ENCODE measurements at places on chromosomes 3 and 15.

GRCh38 chr15:38781196-38781595 lies 216.6 kb upstream of the RASGRP1 start:
- peak; percentile 53 for DNase-seq

DNA sequence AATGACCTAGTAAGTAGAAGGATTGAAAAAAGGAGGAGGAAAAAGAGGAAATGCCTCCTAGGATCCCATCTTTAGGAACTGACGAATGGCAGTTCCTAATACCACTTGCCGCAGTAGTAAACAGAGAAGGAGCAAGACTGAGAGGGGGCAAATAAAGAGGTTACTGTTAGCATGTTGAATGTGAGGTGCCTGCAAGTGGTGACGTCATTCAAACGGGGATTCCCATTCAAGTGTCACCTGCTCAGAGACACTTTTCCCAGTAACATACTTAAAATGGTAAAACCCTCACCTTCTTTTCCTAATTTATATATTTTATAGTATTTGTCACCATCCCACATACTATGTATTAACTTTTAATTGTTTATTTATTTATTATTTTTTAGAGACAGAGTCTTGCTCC lies 178.9 kb downstream of the IL5RA start:
- DNase-seq, result no peak

DNA sequence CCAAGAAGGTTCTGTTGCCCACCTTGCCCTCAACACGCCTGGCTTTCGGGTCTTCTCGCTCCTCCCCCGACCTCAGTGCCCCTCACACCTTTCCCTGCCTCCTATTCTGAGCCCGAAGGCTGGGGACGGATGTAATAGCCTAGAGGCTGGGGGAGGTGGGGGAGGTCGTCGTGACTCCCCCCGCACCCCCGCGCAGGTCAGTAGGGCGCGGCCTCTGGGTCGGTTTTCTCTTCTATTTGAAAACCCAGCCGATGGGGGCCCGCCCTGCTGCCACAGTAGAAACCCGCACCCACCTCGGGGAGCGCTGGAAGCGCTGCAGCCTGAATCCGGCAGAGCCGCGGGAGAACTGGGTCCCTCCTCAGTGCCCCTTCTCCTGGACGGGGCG lies 1.0 kb upstream of the RBPMS2 start:
- DNase-seq, result no peak

- no peak for DNase-seq
These were observed 15.3 kb upstream of the BHLHE40 start for GRCh38 chr3:4963669-4964570.

GRCh38 chr3:114624047-114624445 lies 330.2 kb downstream of the TIGIT start:
- peak; percentile 69 for DNase-seq

DNA sequence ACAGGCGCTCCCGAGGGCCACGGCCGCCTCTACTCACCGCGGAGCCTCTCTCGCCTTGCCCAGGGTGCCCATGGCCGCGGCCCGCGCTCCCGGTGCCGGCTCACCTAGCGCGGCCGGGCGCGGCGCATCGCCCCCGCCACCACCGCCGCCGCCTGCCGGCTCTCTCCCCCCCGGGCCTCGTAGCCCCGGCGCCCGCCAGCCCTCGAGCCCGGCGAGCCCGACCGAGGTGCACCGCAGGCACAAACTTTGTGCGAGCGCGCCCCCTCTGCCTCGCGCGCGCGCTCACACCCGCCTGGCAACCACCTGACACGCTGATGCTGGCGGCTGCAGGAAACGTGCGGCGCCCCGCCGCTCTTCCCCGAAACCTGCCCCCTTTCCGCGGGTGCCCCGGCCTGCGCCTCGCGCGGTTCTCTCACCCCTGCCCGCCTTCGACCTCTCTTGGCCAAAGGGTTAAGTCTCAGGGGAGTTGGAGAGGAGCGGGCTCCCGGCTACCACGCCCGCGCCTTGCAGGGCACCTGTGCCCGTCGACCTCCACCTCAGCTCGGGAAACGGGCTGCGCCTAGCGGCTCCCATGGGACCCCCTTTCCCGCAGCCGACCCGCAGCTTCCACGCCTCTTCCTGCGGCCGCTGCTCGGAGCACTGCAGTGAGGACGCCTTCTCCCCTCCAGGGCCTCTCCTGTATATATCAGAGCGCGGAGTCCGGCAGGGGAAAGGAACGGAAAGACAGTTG lies at the start of gene RASGRP1:
TSS of gene RASGRP1 (minus strand) at position 258 of the 730 bp plus-strand sequence. CDS start at position 72, 186 bp downstream.
- peak; percentile 45 for DNase-seq

DNA sequence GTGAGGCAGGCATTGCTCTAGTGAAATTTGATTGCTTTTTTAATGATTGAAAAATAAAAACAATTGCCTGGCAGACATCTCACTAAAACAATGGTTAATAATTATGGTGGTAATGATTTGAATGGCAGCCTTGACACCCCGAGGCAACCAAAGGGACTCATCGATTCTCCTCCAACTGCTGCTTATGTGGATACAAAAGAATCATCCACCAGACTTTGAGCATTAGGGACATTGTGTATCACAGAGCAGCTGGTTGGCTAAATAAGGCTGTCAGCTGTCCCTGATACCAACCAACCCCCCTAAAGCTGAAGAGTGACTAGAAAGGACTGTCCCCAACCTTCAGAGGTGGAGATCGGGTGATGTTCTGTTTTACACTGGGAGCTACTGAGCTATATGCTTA lies 1.7 kb upstream of the CD47 start:
- DNase-seq, result no peak

DNA sequence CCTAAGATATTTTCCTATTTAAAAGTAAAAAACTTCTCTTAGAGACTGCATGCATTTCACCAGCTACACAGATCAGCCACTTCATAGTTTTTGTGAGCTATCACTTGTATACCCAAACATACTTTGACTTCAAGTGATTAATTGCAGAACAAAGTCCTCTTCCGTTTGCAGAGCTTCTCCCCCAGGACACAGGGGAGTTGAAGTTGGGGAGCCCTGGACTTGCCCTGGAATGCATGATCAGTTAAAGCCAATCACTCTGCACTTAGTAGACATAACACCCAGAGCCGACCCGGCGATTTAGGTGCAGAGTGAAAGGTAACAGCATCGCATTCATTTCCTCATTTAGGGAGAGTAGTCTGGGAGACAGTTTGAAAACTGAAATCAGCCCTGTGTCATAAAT lies 70.1 kb downstream of the GREM1 start:
- DNase-seq, result no peak

GRCh38 chr3:112958811-112959560 lies 15.9 kb downstream of the CD200R1 start:
- DNase-seq, result no peak

DNA sequence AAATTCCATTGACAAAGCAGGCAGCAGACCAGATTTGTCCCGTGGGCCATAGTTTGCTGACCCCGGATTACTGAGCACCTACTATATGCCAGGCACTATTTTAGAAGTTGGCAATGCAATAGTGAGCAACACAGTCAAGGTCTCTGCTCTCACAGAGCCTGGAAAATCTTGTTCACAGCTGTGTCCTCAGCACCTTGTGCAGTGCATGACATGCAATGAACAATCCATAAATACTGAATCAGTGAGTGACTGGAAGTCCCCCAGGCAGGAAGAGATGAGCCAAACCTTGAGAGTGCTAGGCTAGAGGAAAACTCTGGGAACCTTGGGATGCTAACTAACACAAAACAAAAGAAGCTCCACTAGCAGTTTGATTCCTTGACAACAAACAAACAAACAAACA lies 14.4 kb downstream of the TM4SF1 start:
- peak; percentile 70 for DNase-seq
